Liver (tissue), 10 donors: ENCODE measurements at places on chromosomes 6 and 20.

DNA sequence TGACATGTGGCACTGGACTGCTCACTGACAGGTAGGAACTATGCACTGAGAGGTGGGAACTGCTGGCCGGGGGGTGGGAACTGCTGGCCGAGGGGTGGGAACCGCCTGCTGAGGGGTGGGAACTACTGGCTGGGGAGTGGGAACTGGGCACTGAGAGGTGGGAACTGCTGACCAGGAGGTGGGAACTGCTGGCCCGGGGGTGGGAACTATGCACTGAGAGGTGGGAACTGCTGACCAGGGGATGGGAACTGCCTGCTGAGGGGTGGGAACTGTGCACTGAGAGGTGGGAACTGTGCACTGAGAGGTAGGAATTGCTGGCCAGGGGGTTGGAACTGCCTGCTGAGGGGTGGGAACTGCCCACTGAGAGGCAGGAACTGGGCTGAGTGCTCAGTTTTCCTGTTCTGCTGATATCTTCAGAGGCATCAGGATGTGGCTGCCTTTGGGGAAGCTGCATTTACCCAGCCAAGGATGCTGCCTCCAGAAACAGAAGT is 90.2 kb downstream of the THBS2 start:
- peak; percentile 24 for DNase-seq

DNA sequence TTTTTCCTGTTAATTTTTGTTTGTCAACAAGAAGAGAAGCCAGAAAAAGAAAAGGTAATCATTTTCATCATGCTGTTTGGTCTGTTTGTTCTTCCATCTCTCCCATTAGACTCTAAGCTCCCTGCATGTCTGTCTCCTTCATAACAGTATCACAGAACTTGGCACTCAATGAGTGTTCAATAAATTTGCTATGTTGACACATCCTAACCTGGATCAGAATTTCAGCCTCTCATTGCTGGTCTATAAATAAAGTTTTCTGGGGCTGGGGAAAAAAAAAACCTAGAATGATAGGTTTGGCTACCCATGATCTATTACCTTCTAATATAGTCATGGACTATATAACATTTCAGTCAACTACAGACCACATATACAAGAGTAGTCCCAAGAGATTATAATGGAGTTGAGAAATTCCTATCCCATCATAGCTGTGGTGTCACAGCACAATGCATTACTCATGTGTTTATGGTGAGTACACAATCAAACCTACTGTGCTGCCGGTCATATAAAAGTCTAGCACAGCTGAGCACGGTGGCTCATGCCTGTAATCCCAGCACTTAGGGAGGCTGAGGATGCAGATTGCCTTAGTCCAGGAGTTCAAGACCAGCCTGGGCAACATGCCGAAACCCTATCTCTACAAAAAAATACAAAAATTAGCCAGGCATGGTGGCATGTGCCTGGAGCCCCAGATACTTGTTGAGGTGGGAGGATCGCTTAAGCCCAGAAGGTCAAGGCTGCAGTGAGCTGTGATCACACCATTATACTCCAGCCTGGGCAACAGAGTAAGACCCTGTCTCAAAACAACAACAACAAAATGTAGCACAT is 5.9 kb downstream of the NUDT3 start:
- no peak for DNase-seq

DNA sequence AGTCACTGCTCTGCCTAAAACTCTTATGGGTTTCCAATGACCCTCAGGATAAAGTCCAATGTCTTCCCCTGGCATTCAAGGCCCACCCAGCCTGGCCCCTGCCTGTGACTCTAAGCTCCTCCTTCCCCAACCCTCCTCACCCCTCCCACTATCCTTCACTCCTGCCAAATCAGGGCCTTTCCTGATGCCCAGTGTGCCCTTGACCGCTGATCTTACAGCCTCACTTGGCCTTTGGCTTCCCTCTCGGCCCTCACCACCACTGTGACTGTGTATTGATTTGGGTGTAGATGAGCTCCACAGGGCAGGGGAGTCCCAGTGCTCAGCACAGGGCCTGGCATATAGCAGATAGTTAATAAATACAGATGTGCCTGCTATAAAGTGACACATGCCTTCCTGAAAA is 115.7 kb downstream of the TOX2 start:
- no peak for DNase-seq

DNA sequence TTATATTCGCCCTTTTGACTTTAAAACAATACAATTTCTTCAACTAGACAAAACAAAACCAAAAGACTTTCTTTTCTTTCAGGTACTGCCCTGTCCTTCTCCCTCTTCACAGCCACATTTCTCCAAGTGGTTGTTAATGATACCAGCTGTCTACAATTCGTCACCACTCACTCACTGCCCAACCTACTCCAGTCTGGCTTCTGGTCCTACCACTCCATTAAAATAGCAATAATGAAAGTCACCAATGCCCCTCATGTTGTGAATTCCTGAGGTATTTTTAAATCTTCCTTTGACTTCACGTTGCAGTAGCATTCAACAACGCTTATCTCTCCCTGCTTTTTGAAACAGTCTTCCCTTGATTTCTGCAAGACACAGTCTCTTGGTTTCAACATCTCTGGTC is 11.6 kb upstream of the MAN1A1 start:
- no peak for DNase-seq
